ENCODE measurements at places on chromosomes 5 and 9.

DNA sequence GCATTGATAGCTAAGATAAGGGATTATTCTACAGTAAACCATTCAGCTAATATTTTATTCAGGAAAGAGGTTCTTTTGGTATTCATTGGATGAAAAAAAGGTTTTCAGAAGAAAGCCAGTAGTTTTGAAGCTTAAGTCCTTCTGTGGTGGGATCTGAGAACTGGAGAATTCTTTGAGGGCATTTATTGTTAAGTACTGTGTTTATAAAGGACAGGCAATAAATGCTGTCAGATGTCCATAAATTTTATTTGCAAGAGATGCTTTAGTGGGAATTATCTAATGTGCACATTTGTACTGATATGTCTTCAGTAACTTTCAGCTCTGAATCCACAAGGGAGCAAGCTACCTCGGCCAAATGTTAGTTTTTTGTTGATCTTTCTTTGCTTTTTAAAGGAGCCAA lies 321.3 kb downstream of the MARCHF11 start:
- DNase-seq = no peak

- DNase-seq = no peak
Observed at GRCh38 chr5:94707359-94707758, 88.9 kb downstream of the SLF1 start.

GRCh38 chr5:2147504-2148311 lies 265.0 kb upstream of the IRX4 start:
- no peak for DNase-seq

- no peak for DNase-seq
Observed at GRCh38 chr9:14301583-14302021, 12.3 kb downstream of the NFIB start.

DNA sequence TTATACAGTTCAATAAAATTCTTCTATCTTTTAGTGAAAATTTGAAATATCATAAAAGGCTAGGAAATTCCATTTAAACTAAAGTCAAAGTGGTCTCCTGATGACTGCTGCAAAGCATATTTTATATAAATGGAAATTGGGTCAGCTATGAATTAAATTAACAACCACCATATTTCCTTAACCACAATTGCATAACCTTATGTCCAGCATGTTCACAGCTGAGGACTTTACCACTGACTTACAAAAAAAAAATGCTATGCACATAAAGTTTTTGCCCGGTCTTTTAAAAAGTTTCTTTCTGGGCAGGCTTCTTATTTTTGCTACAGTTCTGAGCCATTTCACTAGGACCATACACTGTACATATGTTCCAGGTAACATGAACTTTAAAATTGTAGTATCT lies 208.6 kb upstream of the RGMB start:
- DNase-seq = no peak

DNA sequence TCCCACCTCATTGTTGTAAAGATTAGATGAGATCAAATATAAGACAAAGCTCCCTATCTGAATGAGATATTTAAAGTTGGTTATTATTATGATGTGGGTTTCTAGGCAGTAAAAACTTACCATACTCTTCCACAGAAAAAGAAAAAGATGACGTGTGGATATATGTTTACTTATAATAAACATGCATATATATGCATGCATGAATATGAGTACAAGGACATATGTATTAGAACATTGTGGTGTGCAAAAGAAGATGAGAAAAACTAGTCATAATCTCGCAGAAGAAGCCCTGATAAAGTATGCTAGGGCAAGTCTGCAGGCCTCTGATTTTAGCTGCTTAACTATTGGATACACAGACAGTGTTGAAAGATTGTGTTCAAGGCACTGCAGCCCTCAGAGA lies 10.1 kb upstream of the THBS4 start:
- DNase-seq = no peak

DNA sequence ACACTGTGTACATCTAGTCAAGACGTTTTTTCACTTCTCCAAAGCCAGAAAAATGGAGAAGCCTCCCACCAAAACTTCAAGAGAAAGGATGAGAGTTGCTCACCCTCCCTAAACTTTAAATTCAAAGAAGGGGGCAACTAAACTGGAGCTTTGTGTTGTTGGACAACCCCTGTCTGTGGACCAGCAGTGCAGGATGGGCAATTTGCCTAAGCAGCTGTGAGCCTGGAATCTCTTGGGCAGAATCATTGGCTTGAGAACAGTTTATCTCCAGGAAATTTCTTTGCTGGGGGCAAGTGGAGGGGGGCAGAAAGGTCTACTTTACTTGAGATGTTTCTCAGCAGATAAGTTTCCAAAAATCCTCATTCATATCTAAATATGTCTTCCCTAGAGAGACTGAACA lies 151.8 kb downstream of the MUSK start:
- no peak for DNase-seq

GRCh38 chr9:113480612-113481011 lies 17.1 kb downstream of the RGS3 start:
- no peak for DNase-seq

DNA sequence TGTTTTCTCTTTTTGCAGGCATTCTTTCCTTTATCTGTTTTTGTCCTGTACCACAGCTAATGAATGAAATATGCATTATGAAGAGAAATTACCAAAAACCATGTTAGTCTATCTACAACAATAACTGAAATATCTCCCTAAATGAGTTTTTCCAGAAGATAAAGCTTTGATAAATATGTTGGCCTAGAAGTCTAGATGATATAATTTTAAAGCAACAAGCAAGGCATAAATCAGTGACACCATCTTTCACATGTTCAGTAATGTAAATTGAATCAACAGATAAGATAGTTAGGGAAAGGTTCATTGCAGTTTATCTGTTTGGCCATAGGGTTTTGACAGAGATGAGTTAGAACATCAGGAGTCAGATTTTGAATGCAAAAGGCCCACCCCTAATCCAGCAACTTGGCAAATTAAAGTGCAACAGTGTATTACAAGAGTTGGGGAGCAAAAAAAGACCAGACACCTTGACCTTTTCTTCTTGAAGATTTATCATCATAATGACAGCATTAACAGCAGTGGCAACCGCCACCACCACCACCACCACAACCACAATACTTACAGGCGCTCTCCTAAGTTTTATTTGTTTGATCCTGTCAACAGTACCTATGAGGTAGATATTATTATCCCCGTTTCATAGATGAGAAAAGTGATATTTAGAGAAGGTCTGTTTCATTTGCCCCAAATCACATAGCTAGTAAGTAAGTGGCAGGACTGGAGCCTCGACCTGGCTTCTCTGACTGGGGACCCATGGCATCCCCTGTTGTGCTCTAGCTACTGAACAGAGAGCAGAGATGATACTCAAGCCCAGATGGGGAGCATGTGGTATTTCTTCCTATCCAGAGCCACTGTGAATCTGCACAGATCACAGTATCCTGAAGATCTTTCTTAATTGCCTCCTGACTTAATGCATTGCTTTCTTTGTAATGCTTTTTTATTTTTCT lies 122.8 kb upstream of the DHFR start:
- DNase-seq = no peak

DNA sequence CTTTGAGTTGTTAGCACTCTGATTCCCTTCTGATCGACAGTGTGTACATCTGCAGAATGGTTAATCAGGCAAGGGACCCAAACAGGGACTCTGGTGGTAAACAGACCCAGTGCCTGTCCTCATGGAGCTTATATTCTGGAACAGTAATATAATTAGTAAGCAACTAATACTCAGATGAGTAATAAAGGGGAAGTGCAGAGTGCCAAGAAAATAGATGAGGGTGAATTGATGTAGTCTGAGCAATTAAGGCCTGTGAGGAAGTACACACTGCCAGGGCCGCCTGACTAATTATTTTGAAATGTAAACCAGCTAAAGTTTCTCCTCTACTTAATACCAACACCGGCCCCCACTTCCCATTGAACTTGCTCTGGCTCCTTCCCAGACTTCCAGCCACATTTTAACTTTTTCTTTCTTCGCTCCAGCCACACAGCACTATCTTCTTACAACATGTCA lies 4.2 kb downstream of the DHX29 start:
- no peak for DNase-seq

GRCh38 chr9:18002718-18003438 lies 424.0 kb downstream of the SH3GL2 start:
- DNase-seq = no peak

GRCh38 chr5:74576941-74577456 lies 63.5 kb downstream of the ENC1 start:
- no peak for DNase-seq

DNA sequence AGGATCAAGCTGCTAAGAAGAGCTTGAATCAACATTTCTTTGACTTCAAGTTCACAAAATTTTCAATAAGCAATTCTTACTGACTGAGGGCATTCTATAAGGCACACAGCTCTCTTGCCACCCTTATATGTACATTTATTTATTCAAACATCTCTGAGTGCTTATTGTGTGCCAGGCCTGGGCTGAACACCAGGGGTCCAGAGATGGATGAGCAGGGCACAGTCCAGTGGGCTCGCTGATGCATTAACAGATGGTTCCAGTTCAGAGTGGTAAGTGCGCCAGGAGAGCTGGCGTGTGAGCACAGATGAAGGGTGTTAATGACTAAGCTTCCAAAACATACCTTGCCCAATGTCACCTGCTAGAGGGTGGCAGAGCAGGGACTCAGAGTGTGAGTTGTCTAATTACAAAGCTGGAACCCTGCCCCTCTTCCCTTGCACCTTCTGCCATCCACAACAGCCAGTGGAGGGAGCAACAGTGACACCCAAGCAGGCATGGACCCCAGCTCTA lies 24.6 kb downstream of the ALG2 start:
- no peak for DNase-seq

DNA sequence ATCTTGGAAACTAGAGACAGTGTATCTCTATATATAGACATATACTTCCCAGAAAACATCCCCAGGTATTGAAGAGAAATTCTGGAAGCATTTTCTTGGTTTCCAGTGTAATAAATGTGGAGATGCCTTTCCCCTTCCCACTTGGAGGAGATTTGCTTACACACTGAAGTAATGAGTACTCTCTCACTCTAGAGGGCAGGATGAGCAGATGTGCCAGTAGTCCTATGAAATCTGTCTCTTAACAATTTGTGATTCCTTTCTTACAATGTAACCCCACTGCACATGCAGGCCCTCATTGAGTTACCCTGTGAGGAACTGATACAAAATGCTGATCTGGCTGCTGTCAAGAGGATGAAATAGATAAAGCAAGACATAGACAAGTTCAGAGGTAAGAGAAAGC lies 567.2 kb downstream of the SLCO4C1 start:
- DNase-seq = no peak

All from activated CD4-positive, alpha-beta T cell treated with anti-CD3 and anti-CD28 coated beads, Interleukin-2, amount 50 U/mL, for 4 hours (primary cell).